ENCODE measurements at places on chromosomes 7 and 10.

- no peak for DNase-seq
Observed at GRCh38 chr10:5614155-5614721, 52.2 kb downstream of the ASB13 start.

DNA sequence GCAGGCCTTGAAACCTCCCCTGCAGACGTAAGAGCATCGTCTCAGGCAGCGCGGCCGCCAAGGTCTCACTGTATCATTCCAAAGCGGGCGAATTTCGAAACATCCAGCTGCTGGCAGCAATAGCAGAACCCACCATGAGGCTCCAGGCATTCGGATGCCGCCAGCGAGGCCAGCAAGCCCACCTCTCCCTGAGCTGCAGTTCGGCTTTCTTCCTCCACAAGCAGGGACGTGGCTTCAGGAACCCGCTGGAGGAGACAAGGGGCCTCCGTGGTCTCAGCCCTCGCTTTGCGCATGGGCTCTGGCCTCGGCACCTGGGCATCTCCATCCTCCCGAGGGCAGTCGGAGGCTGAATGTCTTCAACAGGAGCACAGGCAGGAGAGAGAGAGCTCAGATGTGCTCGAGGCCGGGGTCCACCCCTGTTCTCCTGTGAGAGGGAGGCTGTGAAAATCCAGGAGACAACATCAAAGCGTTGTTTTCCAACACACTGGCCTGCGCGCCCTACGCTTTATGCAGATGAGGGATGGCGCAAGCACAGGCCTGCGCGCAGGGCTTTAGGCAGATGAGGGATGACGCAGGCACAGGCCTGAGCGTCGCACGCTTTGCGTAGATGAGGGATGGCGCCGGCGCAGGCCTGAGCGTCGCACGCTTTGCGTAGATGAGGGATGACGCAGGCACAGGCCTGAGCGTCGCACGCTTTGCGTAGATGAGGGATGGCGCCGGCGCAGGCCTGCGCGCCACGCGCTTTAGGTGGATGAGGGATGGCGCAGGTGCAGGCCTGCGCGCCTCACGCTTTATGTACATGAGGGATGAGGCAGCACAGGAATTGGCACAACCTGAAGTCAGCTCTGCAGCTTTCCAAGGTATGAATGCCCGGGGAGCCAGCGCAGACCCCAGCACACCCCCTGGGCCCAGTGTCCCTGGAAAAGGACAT, 103.2 kb downstream of the WDR37 start:
- no peak for DNase-seq

DNA sequence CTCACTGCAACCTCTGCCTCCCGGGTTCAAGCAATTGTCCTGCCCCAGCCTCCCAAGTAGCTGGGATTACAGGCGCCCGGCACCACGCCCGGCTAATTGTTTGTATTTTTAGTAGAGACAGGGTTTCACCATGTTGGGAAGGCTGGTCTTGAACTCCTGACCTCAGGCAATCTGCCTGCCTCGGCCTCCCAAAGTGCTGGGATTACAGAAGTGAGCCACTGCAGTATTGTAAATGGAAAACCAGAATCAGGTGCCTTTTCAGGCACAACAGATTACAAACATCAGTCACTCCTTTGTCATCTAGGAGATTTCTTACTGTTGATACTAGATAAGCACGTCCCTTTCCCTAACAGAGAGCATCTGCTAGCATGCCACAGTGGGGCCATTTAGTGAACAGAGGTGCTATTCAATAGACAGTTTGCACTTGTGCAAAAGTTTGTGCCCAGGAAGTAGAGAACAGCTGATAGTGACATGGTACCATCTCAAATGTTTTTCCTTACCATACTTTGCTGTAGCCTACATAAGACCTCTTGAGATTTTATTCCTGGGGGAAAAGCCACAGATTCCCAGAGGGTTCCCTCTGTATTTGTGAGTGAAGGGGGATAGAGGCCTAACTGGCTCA, 24.5 kb upstream of the WAC start:
- DNase-seq, result no peak

GRCh38 chr10:90674928-90675327, 182.9 kb downstream of the HTR7 start:
- no peak for DNase-seq

- no peak for DNase-seq
Observed at GRCh38 chr7:80524693-80525092, 12.8 kb upstream of the GNAT3 start.

DNA sequence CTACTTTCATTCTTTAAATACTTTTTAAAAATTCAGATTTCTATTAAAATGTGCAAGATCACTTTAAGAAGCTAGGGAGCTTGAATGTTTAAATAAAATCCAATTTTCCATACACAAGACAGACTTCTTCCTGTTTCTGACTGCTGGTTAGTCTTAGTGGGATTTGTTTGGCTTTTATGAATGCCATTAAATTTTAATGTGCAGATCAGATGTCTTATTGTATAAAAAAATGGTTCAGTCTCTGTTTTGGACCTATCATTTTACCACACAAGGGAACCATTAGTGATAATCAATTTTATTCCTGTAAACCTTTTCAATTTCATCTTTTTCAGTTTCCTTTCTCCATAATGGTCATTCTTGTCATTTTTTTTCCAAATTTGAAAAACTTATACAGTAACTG, 63.2 kb downstream of the VCL start:
- no peak for DNase-seq

Data from activated CD4-positive, alpha-beta T cell treated with anti-CD3 and anti-CD28 coated beads, Interleukin-2, amount 50 U/mL, for 1 hour (primary cell).